NCI-H1092 (cell line): ENCODE measurements at places on chromosomes 2 and 18.
A peak's percentile ranks its signal among the peaks of the same experiment; 100 is the strongest.

GRCh38 chr2:42493468-42494354 is at the start of gene KCNG3:
Gene KCNG3, minus strand, starts transcription at chr2:42493982. Its CDS starts 481 bp downstream, at chr2:42493501.
- peak; percentile 54 for DNase-seq

GRCh38 chr18:42780171-42780570 is 335.3 kb downstream of the RIT2 start:
- DNase-seq, result no peak

- DNase-seq, result no peak
These were observed 98.3 kb upstream of the ZBTB14 start for GRCh38 chr18:5393779-5394178.

GRCh38 chr2:109242210-109242653 is 113.2 kb downstream of the SH3RF3 start:
- no peak for DNase-seq

- DNase-seq, result no peak
These were observed 746.4 kb downstream of the SLC4A3 start for GRCh38 chr2:220373878-220374277.
